Upper lobe of left lung (tissue), 6 donors: ENCODE measurements at places on chromosomes 12 and 14. TPM values are rescaled to one million over a fixed set of nuclear protein-coding genes. Genes with fewer than 3 reads are reported as not detected.

DNA sequence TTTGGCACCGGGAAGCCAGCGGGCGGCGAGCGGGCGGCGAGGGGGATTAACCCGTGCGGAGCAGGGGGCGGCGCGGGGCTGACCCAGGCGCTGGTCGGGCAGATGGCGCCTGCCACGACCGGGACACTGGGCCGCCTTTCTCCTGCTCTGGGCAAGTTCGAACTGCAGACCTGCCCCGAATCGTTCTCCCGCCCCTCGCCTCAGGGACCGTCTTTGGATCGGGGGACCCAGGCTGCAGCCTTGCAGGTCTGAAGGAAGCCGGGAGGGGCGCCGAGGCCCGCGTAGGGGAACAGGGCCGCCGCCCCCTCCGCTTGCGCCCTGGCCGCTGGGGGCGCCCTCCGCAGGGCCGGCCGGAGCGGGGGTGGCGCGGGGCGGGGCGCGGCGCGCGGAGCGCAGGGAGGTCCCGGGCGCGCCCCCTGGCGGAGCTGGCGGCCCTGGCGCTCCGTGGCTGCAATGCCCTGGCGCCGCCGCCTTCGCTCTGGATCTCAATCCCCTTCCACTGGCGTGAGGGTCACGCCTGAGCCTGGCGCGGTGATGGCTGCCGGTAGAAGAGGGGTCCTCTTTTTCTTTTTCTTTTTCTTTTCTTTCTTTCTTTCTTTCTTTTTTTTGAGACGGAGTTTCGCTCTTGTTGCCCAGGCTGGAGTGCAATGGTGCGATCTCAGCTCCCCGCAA, 449 bp upstream of the LTBP2 start:
- peak; percentile 84 for DNase-seq

DNA sequence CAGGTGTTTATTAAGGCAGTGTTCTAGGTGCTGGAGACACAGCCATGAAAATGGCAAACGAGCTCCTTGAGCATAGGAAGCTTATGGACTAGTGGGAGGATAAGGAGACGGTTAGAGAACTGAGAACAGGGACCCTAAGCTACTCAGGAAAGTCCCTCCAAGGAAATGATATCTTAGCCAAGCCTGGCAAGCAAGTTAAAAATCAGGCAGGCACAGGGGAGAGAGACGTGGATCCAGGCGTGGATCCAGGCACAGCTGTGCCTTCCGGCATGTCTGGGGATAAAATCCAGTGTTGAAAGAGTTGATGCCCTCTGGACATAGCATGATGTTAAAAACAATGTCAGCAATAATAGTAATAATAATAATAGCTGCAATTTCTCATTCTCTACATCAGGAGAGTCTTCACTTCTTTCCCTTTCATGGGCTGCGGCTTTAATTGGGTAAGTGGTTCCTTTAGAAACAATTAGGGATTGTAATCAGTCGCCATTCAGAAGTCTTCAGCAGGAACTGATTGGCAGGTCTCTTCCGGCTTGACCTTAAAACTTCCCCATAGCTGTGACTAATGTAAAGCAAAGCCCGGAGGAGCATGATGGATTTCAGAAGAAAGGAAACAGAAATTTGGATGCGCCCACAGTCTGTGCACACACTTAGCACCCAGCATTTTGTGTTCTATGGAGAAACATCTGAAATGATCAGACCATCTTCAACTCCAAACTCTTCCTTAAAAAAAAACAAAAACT, 230.2 kb downstream of the SLC41A2 start:
- no peak for DNase-seq

- DNase-seq = no peak
These were observed 138.1 kb downstream of the TMEM117 start for GRCh38 chr12:43973993-43974392.

SLCO1B3 gene
- total RNA-seq = 0.13 TPM

PRR4 gene
- total RNA-seq = 2.2 TPM

DNA sequence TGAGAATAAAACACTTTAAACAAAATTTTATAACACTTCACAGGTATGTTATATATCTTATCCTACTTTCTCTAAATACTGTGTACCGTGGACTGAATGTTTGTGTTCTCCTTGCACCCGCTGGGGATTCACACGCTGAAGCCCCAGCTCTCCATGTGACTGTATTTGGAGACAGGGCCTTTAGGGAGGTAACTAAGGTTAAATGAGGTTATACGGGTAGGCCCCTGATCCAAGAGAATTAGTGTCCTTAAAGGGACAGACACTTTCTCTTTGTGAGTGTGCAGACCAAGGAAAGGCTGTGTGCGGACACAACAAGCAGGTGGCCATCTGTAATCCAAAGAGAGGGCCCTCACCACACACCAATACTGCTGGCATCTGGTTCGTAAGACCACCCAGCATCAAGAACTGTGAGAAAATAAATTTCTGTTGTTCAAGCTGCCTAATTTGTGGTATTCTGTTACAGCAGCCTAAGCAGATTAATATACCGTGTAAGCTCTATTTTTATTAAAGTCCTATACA, 70.1 kb upstream of the TTC7B start:
- DNase-seq = no peak

- no peak for DNase-seq
These were observed 213.1 kb downstream of the PTPRO start for GRCh38 chr12:15535352-15535781.

GRCh38 chr14:39974036-39974435, 541.8 kb upstream of the FBXO33 start:
- DNase-seq = no peak

PDZRN4 gene
- 0.61 TPM for total RNA-seq

GRCh38 chr14:83887866-83888265, 1642.1 kb upstream of the FLRT2 start:
- DNase-seq = no peak

DNA sequence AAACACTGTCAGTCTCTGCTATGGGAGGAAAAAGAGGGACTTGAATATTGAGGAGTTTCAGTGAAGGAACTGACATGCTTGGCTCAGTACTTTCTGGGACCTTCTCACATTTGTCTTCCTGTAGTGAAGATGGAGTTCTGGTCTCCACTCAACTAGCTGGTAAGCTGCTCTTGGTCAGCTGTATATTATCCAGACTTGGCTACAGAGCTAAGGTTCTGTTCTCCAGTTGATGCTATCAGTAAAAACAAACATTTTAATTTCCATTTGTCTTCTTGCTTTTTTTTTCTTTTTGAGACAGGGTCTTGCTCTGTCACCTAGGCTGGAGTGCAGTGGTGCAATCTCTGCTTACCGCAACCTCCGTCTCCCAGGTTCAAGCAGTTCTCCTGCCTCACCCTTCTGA, 5.3 kb downstream of the RNF34 start:
- no peak for DNase-seq

CLEC4C gene
- not detected for total RNA-seq

HOXC12 gene
- total RNA-seq = not detected

TAS2R13 gene
- 0.97 TPM for total RNA-seq

- DNase-seq = peak; percentile 26
These were observed 1929.9 kb upstream of the SEL1L start for GRCh38 chr14:83463500-83464098.
